Effector CD4-positive, alpha-beta T cell (primary cell): ENCODE measurements at places on chromosomes 7 and 10.

DNA sequence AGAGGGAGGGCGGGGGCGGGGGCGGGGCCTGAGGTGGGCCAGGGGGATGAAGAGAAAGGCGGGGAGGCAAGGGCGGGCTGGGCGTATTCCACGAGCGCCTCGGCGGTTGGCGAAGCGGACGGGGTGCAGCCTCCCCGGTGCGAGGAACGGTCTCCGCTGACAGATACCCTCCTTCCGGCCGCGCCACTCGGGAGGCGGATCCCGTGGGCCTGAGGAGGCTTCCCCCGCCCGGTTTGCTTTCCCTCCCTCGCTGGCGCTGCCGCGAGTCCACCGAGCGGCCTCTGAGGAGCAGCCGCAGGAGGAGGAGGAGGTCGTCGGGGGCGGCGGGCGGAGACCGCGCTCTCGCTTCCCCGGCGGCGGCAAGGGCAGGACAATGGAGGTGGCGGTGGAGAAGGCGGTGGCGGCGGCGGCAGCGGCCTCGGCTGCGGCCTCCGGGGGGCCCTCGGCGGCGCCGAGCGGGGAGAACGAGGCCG lies at the start of gene TRIM24:
Gene TRIM24 (plus strand): TSS at position 84 of the 473 bp plus-strand sequence. CDS start 290 bp downstream, at position 374.
- DNase-seq: peak; percentile 93

DNA sequence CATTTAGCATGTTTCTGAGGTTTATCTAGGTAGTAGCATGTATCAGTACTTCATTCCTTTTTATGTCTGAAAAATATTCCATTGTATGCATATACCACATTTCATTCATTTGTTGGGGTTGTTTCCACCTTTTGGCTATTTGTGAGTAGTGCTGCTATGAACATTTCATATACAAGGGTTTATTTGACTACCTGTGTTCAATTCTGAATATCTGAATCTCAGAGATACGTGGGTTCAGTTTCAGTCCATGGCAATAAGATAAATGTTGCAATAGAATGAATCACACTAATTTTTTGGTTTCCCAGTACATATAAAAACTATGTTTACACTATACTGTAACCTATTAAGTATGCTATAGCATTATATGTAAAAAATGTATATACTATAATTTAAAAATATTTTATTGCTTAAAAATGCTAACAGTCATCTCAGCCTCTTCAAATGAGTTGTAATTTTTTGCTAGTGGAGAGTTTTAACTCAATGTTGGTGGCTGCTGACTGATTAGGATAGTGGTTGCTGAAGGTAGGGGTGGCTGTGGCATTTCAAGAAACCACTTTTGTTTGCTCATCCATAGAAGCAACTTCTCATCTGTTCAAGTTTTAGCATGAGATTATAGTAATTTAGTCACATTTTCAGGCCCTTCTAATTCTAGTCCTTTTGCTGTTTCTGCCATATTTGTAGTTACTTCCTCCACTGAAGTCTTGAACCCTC lies 13.9 kb downstream of the PLEKHA1 start:
- DNase-seq: no peak

- DNase-seq: no peak
Measured at GRCh38 chr10:113552014-113552413, 839 bp upstream of the HABP2 start.

DNA sequence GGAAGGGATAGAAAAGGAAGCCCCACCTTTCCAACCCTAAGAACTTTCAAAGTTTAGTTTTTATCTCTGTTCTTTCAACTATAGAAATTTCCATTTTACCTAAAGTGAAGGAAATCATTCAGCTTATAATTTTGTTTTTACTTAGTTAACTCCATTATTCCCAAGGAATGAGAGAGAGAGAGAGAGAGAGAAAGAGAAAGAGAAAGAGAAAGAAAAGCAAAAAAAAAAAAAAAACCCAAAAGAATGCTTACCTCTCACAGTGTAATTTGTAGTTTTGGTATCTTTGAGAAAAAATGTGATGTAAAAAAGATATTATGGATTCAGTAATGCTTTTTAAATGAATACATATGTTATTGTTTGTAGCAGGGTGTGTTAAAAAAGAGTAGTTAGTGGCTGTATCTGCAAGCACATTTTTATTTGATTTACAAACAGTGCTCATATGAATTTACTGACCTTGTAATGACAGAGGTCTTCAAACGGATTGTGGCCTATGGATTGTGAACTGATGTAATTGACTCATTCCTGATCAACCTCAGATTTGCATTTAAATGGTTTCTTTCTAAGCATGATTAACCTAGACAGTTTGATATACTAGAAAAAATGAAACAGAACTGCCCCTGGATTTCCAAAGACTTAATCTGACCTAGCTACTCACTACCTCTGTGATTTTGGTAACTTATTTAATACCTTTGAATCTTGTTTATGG lies 64.9 kb downstream of the LCOR start:
- no peak for DNase-seq

- DNase-seq: peak; percentile 57
Measured at GRCh38 chr10:67788028-67788886, 49.7 kb downstream of the DNAJC12 start.

GRCh38 chr7:121479466-121479865 lies 83.4 kb upstream of the FAM3C start:
- no peak for DNase-seq

GRCh38 chr10:88841316-88842111 lies 10.1 kb downstream of the ANKRD22 start:
- no peak for DNase-seq
